ENCODE measurements at places on chromosomes 12 and 14.

- no peaks in the 10 kb centered on the region for H3K36me3 ChIP-seq
- peaks cover 7% of the 10 kb centered on the region for H3K4me1 ChIP-seq
- DNase-seq = no peak
- H3K4me3 ChIP-seq = no peak overlapping the region
These were observed 144.0 kb upstream of the TMPO start for GRCh38 chr12:98371419-98371818.

- no peaks in the 10 kb centered on the region for H3K4me1 ChIP-seq
- H3K36me3 ChIP-seq = no peaks in the 10 kb centered on the region
- H3K27ac ChIP-seq = no peak overlapping the region
- H3K4me3 ChIP-seq = no peak overlapping the region
These were observed 314.3 kb upstream of the TBX3 start for GRCh38 chr12:114998118-114998749.

DNA sequence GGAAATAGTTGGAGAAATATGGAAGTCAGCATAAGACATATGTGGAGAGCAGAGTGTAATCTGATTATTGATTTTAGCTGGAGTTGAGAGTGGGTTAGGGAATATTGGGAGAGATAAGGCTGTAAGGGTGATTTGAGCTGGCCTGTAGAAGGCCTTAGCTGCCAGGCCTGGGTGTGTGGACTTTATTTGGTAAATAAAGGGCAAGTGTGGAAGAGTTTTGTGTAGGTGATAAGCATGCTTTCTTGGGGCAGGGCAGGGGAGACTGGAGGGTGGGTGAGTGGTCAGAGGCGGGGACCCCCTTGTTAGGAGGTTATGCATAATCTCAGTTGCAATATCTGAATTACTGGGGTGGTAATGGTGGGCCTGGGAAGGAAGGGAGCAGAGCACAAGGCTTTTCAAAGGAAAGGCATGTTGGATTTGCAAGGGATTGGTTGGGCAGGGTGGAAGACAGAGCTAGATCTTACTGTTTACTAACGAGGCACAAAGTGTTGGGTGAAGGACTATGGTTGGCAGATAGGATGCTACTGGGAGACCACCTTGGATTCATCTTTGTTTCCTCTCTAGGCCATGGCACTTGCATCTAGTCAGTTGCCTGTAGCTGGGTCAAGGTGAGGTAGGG is 5.5 kb downstream of the KHNYN start:
- no peak overlapping the region for H3K27ac ChIP-seq
- H3K27me3 ChIP-seq = no peaks in the 10 kb centered on the region
- H3K36me3 ChIP-seq = peaks cover 53% of the 10 kb centered on the region
- H3K4me1 ChIP-seq = peaks cover 29% of the 10 kb centered on the region
- H3K4me3 ChIP-seq = no peak overlapping the region

- no peak overlapping the region for H3K4me3 ChIP-seq
- H3K27me3 ChIP-seq = no peaks in the 10 kb centered on the region
- no peaks in the 10 kb centered on the region for H3K4me1 ChIP-seq
- no peaks in the 10 kb centered on the region for H3K36me3 ChIP-seq
- no peak overlapping the region for H3K27ac ChIP-seq
These were observed 75.2 kb upstream of the PRKD1 start for GRCh38 chr14:30002859-30003258.
